ENCODE measurements at places on chromosomes 1 and 21.

DNA sequence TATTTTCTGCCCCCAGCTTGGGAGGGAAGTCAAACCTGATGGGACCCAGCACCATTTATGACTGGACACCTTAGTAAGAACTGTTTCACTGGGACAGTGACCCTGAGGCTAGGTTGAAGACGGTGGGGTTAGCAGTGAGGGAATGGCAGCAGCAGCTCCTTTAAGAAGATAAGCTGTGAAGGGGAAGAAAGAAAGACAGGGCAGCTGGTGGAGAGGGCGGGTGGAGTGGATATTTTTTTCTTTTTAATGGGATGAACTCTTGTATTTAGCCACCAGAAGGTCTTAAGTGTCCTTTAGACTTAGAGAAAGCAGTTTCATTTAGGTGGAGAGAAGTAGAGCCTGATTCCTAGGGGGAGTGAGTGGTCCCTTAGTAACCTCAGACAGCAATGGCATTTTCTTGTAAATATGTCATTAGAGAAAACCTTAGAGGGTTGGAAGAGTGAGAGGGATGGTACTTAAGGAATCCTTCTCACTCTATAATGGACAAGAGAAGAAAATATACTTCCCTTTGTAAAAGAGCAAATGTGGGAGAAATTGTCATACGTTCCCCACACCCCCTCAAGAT lies 187.5 kb downstream of the HHAT start:
- DNase-seq = no peak

GRCh38 chr1:64975740-64976139 lies 9.4 kb upstream of the JAK1 start:
- DNase-seq = no peak

GRCh38 chr21:35737899-35738346 lies 322.4 kb downstream of the SETD4 start:
- no peak for DNase-seq

DNA sequence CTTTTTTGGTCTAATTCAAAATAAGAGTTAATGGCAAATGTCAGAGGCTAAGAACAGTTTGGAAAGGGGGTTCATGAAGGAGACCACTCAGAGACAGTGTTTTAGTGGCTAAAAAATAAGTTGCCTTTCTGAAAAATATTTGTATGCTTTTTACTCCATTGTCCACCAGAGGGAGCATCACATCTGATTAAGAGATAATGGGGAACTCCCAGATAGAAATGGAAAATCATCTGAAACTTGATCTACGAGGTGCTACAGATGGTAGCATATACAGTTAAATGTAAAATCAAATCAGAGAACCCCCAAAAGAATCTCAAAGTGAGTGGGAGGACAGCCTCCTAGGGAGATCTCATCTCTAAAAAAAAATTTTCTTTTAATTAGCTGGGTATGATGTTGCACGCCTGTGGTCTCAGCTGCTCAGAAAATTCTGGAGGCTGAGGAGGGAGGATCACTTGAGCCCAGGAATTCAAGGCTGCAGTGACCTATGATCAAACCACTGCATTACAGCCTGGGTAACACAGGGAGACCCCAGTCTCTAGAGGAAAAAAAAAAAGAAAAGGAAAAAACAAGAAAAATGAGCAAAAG lies 9.7 kb downstream of the SMYD3 start:
- no peak for DNase-seq

DNA sequence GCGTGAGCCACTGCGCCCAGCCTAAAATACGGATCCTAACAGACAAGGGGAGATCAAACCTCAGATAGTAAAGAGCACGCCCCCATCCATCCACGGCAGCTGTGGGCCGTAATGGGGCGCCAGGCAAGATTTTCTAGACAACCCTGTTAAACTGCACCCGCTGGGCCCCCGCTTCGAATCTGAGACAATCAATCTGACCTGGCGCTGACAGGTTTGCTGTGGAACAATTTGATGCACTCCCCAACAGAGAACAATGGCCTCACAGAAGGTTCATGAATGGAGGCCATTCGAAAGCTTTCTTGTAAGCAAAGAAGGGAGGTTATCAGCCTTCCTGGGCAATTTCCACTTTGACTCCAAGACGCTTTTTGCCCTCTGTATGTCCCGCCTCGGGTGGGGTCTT lies 30.5 kb downstream of the CLSTN1 start:
- DNase-seq = no peak

DNA sequence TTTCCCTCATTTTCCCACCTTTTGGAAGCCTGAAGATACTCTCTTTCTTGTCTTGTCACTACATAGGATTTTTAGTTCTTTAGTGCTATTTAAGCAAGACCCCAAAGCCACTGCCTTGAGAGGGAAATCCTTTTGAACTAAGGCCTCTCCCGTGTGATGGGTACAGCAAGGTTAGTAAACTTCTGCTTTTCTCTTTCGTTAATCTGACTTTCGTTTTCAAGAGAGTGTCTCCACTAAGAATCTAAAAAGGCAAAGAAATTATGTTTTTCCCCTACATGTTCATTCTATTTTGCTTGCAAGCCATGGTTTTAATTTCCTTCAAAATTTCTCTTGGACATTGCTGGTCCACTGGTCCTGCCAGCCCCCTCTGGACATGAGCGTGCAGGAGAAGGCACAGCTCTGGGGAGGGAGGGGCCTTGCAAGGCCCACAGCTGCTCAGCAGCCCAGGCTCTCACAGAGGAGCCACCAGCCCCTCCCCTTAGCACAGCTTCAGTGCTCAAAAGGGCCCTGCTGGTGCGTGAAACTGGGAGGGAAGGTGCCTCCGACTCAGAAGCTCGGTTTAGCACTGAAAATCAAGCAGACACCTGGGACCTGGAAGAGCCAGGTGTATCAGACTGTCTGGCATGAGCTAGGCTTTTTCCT lies 210.9 kb upstream of the GALNT2 start:
- DNase-seq = no peak

Measured in islet precursor cell (in vitro differentiated cells).